ENCODE measurements at places on chromosomes 5 and 9.

DNA sequence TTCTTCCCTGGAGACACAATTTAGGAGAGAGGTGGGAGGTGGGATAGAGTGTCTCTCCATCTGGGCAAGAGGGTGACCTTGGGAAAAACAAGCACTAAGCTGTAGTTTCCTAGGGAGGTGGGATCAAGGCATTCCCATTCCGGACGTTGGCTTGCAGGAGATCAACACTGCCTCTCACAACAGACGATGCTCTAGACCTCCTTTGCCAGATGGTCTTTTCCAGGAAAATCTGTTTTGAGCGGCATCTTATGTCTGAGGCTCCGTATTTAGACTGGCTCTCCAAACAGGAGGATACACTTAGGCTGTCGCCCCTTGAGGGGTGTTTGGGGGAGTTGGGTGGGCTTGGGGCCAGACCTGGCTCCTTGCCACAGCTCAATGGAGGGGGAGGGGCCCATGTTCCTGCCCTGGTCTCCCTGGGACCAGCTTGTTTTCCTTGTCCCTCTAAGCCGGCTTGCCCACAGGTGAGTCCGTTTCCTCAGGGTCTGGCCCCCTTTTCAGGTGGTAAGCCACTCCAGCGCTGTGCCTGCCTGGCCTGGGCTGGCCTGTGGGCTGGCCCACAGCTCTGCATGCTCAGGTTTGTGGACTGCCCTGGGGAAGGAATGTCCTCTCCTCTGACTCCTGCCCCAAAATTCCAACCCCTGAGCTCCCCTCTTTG, 2.4 kb downstream of the PSD2 start:
- DNase-seq: no peak

- DNase-seq: peak; percentile 9
These were observed 222.3 kb downstream of the GLIS3 start for GRCh38 chr9:4077499-4078102.

DNA sequence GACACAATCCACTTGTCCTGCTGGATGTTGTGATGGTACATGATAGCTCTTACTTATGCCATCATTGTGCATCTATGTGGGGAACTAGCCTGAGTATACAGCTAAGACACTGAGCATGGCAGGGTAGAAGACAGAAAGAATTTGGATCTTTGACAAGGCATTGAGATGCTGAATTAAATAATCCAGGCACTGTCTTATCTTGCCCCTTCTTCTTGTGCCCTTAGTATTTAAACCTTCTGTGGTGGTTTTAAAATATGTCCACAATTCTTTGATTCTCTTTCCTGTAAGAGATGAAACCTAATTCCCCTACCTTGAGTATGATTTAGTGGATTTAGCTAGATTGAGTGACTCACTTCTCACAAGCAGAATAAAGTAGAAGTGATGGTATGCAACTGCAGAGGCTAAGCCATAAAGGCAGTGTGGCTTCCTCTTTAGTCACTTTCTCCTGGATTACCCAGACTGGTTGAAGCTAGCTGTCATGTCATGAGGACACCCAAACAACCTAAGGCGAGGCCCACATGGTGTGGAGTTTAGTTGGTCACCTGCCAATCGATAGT, 174.0 kb upstream of the NREP start:
- DNase-seq: no peak

GRCh38 chr5:175712313-175712680, 54.4 kb downstream of the HRH2 start:
- no peak for DNase-seq

- DNase-seq: no peak
These were observed 6.9 kb downstream of the RGMB start for GRCh38 chr5:98780390-98780789.

GRCh38 chr9:18526685-18527084, 52.7 kb downstream of the ADAMTSL1 start:
- DNase-seq: no peak

DNA sequence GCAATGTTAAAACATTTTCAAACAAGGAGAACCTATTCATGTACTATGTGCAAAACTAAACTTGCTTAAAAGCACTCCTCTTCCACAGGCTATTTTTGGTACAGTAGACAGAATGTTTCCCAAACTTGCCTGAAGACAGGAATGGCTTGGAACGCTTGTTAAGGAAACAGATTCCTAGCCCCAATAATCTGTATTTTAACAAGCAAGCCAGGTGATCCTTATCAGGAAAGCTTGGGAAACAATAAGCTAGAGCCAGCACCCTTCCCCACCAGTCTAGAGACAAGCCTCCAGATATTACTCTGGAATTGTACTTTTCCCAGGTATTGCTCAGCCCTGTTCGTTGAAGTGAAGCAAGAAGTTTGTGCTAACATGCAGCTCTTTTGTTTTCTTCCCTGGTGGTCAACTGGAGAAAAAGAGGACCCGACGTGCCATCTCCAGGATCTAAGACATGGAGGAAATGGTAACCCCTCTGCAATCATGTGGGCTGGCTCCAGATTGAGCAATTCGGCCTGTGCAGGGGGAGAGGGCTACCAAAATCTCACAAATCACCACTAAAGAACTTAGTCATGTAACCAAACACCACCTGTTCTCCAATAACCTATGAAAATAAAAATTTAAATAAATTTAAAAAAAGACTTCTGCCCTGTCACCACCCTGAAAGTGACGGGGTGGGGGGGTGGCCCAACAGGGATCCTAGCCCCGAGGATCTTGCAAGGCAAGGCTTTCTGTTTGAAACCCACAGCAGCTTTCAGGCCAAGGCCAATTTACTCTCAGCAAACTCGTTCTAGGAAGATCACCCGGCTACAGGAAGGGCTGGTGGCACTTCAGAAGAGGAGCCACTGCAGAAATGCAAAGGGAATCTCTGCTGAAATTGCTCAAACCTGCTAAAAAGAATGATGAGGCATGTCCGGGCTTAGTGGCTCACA, 48.6 kb downstream of the SHB start:
- DNase-seq: no peak

DNA sequence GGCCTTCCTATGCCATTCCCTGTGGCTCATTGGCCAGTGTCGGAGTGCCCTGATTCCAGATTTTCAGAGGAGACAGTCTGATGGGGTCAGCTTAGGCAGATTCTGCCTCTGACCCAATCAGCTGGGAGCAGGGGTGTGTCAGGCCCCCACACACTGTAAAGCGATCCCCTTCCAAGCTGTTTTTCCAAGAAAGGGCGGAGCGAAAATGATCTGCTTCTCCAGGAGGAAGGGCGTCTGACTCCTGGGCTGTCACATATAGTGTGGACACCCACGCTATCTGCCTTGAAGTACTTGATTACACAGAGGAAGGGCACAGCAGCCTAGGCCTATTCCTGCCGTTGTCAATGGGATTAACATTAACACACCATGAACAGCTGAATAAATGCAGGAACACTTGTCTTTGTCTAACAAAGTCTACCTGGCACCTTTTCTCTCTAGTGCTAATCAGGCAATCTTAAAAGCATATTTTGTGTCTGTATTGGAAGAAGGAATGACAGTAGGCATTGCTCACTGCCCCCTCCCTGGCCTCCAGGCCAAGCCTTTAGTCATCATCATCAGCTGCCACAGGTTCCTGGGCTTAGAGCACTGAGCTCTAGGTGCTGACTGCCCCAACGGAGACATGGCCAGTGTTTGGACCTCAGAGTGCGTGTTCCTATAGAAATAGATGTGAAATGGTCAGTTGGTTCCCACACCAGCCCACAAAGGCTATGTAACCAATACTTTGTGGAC, 218.7 kb downstream of the MELK start:
- DNase-seq: no peak

DNA sequence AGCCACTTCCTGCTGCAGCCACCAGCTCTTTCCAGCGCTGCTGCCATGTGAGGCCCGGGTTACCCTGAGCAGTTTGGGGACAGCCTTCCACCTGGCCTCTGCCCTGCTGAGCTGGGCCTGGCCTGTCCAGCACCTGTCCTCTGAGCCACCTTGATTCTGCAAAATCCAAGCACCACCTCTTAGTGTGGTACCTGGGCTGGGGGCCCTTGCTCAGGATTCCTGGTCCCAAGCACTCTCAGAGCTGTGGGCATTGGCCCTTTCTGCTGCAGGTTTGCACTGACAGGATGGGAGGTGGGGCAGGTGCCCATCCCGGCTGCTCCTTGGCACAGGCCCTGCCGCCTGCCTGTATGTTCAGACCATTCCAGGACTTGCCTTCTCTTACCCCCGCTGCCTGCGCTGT, 309.2 kb upstream of the IRX4 start:
- no peak for DNase-seq

GRCh38 chr5:66617991-66618768, 22.0 kb downstream of the MAST4 start:
- DNase-seq: no peak
